ENCODE measurements at places on chromosomes 6 and 20.

DNA sequence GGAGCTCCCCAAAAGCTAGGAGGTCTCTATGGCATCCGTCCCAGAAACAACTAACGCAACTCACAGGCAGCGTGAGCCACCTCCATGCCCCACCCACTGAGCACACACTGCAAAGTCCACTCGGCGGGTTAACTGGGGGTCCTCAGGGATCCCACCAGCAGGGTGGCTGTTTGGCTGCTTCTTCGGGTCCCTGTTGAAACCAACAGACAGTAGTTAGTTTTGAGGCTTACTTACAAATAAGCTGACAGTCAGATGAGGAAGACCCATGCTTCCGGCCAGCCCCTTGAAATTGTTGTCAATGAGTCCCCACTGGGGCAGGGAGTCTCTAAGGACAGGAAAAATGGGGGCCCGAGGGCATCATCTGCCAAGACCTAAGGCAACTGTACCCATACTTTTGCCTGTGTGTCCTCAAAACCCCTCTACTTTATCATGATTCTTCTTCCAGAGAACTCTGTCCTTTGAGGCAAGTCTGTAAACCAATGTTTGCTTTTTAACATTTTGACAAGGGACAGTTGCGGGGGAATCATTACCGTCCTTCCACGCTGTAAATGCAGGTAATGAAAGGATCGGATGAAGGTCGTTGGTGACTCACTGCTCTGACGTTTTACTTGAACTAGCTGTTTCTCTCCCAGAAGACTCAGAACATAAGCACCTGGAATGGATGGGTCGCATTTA is 2.2 kb upstream of the PCK1 start:
- no peak overlapping the region for H3K4me3 ChIP-seq
- DNase-seq, result no peak
- no peak overlapping the region for H3K27ac ChIP-seq
- H3K27me3 ChIP-seq, result peaks cover 42% of the 10 kb centered on the region
- no peaks in the 10 kb centered on the region for H3K36me3 ChIP-seq
- no peaks in the 10 kb centered on the region for H3K4me1 ChIP-seq

DNA sequence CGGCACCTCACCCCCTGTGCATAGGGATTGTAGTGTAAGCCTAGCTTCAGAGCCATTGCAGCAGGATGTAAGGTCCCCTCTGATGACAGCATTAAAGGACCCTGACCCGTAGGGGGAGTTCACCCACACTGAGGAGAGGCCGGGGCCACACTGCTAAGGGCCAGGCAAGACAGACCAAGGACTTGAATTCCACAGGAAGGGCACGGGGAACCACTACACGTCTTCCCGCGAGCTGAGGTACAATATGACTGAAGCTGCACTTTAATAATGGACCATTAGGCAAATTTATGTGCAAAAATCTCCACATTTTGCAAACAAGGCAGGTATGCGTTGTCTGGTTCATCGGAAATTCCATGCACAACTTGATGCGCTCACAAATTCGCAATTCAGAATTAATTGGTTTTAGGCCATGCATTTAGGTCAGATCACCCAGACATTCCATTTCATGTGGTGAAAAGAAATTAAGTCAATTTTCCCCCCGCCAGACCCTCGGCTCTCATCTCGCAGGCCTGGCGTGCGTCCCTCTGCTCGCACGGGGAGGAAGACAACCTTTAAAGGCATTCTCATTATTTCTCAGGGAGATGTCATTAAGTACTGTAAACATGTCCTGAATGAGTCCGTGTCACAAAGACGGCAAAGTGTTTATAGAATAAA is 111.8 kb downstream of the FOXA2 start:
- no peak overlapping the region for H3K27ac ChIP-seq
- no peak overlapping the region for H3K4me3 ChIP-seq
- DNase-seq, result no peak
- H3K36me3 ChIP-seq, result no peaks in the 10 kb centered on the region
- no peaks in the 10 kb centered on the region for H3K4me1 ChIP-seq
- no peaks in the 10 kb centered on the region for H3K27me3 ChIP-seq

DNA sequence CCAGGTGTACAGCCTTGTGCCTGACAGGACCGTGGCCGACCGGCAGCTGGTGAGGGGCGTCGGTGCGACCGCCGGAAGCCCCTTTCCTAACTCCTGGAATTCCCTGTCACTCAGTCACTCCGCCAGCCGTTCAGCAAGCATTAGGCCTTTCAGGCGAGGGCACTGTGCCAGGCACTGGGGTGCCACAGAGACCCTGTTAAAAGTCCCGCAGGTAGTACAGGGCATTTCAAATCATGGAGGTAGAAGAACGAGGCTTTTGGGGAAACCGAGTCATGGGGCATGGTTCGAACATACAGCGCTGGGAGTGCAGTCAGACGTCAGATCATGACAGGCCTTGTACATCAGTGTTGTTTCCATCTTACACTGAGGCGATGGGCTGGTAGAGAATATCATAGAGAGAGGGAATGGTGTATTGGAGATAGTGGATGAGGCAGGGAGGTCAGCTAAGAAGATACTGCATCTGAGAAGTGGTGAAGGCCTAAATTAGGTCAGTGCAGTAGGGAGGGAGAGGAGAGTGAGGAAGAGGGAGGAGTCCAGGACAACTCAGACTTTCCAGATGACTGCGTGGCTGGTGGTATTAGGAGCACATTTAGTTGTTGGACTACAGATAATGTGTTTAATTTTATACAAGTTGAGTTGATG is 892 bp upstream of the DXO start:
- DNase-seq, result no peak
- H3K27me3 ChIP-seq, result no peaks in the 10 kb centered on the region
- H3K4me3 ChIP-seq, result peak overlapping the region; percentile 96
- peak overlapping the region; percentile 100 for H3K27ac ChIP-seq
- peaks cover 50% of the 10 kb centered on the region for H3K4me1 ChIP-seq

- no peaks in the 10 kb centered on the region for H3K4me1 ChIP-seq
- H3K4me3 ChIP-seq, result no peak overlapping the region
- H3K36me3 ChIP-seq, result no peaks in the 10 kb centered on the region
- no peak for DNase-seq
- no peak overlapping the region for H3K27ac ChIP-seq
- peaks cover 20% of the 10 kb centered on the region for H3K27me3 ChIP-seq
These were observed 12.7 kb upstream of the PRELID3B start for GRCh38 chr20:59055302-59055701.

DNA sequence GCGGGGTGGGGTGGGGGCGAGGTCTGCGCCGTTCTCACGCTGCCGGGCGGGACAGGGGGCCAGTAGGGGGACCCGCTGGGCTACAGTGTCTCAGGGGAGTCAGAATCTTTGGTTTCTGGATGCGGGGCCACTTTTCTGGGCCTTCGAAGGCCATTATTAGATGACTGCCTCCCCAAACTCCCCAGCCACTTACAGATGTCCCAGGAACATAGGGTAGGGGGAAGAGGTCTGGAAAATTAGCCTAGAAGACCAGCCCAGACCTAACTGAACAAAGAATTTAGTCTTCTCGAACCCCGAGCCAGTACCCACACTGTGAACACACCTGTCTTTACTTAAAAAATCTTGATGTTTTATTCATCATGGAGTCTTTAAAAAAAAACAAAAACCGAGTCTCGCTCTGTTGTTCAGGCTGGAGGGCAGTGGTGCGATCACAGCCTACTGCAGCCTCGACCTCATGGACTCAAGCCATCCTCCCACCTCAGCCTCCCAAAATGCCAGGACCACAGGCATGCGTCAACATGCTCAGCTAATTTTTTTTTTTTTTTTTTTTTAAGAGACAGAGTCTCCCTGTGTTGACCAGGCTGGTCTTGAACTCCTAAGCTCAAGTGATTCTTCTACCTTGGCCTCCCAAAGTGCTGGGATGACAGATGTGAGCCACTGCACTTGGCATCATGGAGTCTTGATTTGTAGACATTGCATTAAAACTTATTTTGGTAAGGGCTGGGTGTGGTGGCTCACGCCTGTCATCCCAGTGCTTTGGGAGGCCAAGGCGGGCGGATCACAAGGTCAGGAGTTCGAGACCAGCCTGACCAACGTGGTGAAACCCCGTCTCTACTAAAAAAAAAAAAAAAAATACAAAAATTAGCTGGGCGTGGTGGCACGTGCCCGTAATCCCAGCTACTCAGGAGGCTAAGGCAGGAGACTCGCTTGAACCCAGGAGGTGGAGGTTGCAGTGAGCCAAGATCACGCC is 3.3 kb upstream of the SLC29A1 start:
- H3K27me3 ChIP-seq, result peaks cover 27% of the 10 kb centered on the region
- no peak overlapping the region for H3K4me3 ChIP-seq
- peaks cover 44% of the 10 kb centered on the region for H3K4me1 ChIP-seq
- peaks cover 13% of the 10 kb centered on the region for H3K36me3 ChIP-seq
- DNase-seq, result no peak

DNA sequence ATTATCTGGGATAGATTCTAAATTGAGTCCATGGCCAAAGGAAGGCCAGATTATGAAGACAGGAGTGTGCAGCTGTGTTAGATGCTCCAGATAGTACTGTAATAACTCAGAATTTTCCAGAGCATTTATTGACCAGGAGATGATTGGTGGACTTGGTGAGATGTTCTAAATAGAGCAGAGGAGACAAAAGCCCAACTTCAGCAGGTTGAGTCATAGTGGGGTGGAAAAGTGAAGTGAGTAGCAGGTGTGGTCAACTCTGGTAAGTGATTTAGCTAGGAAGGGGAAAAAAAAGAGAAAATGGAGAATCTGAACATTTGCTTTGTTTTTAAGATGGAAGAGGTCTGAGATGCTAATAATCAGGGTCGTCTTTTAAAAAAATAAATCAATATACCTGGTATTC is 227.4 kb downstream of the TMEM200A start:
- no peaks in the 10 kb centered on the region for H3K36me3 ChIP-seq
- DNase-seq, result no peak
- no peak overlapping the region for H3K4me3 ChIP-seq
